WERI-Rb-1 (cell line): ENCODE measurements at places on chromosomes 11 and 22.

DNA sequence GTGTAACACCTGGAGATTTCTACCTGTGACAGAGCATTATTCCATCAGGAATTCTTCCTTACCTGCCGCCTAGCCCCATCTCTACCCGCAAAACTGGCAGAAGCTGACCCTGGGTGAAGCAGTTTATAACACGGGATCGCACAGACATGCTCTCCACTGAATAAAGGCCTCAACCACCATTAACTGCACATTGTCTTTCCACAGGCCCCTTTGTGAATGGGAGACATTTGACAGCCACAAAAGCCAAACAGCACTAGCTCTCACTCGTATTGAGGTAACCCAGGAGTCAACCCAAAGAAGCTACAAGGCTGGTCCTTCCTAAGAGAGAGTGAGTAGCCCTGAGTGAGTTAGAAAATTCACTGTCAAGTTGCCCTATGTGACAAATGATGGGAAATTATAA, 135.6 kb downstream of the RCN1 start:
- no peak for DNase-seq

- DNase-seq = no peak
These were observed 132.7 kb upstream of the DDI1 start for GRCh38 chr11:103903621-103904323.

DNA sequence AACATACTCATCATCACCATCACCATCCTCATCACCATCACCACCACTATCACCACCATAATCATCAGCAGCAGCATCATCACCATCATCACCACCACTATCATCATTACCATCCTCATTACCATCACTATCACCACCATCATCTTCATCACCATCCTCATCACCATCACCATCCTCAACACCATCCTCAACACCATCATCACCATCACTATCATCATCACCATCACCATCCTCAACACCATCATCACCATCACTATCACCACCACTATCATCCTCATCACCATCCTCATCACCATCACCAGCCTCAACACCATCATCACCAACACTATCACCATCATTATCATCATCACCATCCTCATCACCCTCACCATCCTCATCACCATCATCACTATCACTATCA, 16.6 kb downstream of the RTN4R start:
- no peak for DNase-seq

DNA sequence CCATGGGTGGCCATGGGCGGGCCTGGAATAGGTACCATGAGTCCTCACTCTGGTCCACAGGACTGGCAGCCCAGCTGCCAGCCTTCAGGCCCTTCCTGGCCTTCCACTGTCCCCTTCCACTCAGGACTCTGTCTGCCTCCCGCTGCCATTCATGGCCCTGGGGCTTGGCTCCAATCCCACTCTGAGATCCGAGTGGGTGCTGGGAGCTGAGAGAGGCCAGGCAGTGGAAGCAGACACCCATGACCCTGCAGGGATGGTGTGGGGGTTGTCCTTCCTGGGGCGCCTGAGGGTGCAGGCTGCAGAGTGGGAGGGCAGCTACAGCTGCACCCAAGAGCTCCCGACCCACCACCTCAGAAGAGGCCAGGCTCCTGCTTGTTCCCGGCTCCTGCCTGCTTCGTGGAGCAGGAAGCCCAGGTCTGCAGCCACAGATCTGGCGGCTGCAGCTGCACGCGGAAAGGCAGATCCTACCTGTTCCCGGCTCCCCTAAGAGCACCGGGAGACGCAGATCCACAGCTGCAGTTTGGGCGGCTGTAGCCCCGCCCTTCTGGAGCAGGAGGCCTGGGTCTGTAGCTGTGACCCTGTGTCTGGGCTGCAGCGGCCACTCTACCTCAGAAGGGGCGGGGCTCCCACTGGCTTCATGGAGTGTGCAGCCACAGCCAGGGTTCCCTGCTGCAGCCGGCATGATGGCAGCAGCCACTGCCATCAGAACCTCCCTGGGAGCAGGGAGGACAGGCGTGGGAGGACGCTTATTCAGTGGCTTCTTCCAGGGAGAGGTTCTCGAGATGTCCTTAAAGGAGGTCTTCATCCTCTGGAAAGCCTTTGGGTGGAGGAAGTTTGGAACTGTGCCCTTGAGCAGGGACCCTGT, 27.5 kb downstream of the IGHMBP2 start:
- DNase-seq = no peak

DNA sequence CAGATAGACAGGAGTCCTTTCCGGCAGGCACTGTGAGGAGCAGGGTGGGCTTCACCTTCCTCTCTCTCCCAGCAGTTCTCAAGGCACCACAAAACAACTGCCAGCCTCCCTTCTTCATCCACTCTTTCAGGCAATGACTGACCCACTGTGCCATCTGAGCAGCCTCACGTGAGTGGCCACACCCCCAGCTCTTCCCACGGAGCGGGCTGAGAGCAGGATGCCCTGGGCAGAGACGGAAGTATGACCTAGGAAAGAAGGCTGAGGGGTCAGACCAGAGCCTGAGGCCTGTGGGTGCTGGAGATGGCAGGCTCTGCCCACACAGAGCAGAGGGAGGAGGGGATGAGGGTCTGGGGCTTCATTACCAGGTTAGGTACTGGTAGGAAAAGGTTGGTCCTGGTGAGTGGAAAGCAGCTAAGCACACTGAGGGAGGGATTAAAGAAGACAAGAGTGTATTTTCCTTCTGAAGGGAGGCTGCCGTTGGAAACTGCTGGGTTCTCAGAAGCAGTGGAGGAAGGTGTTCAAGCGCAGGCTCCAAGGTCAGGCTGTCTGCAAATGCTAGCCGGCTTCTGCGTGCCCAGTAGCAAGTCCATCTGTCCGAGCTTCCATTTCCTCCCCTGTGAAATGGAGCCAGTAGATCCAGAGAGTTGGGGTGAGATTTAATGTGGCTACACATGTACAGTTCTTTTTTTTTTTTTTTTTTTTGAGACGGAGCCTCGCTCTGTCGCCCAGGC, 4.6 kb downstream of the NLRP6 start:
- no peak for DNase-seq

DNA sequence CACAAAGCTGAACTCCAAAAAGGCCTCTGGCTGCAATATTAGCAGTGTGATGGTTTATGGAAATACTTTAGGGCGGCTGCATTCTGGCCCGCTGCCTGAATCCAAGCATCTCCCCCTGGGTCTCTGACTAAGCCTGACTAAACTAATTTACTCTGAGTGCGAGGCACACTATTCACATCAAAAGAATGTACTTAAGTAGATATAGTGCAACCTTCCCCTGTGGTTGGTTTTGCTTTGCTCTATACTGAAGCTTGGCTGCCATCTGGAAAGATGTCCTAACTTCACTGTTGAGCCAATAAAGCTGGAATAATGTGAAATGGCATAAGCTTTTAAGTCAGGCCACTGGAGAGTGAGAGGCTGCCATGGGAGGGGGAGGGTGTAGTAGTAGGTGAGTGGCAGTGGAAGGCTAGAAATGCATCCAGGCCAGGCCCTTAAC, 321.6 kb downstream of the AASDHPPT start:
- DNase-seq = peak; percentile 71

DNA sequence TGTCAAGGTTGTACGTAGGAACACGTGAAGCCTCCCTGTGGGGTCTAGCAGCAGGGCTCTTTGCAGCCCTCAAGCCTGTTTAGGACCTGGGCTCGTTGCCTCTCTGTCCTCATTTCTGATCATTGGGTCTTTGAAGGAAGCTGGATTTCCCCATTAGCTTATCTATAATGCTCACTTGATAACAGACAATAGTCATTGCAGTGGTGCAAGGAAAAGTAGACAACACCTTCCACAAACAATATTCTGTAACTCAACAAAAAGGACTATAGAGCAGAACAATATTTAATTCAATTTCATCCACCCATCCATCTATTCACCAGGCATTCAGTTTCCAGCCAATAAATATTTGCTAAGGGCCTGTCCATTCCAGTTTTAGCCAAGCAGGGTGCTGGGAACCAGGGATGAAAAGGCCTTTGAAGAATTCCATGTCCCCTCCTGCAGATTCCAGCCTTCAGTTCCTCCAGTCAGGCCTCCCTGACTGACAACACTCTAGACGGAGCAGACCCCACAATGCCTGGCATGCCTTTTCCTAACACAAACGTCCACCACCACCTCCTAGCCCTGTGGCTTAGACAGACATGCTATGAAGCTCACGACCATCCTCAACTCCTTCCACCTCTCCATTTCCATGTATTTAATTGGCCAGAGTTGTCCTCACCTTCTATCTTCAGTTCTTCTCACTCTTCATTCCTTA, 12.7 kb upstream of the POLD3 start:
- DNase-seq = no peak

- no peak for DNase-seq
These were observed 4.4 kb upstream of the KCNJ11 start for GRCh38 chr11:17392872-17393271.

- DNase-seq = no peak
These were observed 420.7 kb upstream of the CADM1 start for GRCh38 chr11:115924744-115925567.

DNA sequence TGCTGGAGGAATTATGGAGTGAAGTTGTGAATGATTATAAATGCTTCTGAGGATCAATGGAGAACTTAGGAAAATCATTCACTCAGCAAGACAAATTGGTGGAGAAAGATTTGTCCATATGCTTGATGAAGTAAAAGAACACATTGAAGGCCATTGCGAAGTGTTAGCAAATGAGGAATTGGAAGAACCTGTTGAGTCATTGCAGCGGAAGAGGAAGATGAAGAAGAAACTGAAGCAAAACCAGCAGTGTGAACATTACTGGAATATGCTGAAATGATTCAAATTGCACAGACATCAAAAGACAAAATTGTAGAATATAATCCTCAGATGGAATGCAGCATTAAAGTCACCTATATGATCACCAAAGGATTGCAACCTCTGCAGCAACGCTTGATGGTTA, 168.1 kb downstream of the ADAMTS15 start:
- no peak for DNase-seq

DNA sequence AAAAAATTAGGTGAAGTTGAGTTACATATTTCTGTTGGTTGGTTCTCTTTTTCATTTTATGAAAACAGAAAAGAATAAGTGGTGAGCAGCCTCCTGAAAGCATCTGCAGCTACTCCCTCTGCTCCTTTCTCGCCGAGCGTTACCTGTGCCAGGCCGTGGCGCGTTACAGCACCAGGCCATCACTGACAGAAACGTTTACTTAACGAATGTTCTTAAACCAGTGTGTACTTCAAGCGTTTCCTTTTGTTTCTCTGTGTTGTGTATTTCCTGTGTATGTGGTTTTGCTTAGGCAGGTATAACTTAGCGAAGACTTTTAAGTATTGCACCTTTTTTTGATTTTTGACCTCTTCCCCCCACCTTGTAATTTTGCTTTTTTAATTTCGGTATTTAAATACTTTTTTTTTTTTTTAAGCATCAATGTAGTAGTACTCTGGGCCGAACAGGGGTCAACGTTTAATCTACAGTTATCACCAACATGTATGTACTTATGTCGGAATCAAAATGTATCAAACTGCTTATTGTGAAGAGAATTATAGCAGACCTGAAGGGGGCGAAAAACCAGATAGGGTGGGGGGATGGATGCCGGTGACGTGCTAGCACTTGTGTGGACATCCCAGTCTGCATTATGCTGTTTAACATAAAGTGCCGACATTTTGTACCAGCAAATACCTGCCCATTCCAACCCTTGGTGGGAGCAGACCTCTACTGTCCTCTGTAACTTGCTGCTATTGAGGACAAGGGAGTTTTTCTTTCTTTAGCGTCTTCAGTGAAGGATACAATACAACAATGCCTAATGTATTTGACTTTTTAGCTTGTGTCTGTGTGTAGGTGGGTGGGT, 21.6 kb upstream of the ADSL start:
- DNase-seq = no peak

DNA sequence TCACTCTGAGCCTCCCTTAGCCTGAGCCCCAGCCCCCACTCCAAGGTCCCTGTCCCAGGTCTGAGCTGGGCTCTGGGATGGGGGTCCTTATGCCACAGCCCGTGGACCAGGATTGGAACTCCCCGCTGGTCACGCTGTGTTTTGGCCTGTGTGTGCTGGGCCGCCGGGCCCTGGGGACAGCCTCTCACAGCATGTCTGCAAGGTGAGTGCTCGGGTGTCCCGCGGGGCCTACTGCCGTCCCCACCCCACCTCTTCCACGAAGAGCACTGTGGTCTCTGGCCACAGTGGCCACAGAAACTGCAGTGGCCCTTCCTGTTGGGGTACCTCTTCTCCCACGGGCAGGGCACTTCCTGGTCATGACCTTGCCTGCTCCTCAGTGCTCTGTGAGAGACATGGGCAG, 3.5 kb upstream of the SIPA1 start:
- no peak for DNase-seq

- no peak for DNase-seq
These were observed 9.5 kb downstream of the GRAMD1B start for GRCh38 chr11:123439616-123440015.

DNA sequence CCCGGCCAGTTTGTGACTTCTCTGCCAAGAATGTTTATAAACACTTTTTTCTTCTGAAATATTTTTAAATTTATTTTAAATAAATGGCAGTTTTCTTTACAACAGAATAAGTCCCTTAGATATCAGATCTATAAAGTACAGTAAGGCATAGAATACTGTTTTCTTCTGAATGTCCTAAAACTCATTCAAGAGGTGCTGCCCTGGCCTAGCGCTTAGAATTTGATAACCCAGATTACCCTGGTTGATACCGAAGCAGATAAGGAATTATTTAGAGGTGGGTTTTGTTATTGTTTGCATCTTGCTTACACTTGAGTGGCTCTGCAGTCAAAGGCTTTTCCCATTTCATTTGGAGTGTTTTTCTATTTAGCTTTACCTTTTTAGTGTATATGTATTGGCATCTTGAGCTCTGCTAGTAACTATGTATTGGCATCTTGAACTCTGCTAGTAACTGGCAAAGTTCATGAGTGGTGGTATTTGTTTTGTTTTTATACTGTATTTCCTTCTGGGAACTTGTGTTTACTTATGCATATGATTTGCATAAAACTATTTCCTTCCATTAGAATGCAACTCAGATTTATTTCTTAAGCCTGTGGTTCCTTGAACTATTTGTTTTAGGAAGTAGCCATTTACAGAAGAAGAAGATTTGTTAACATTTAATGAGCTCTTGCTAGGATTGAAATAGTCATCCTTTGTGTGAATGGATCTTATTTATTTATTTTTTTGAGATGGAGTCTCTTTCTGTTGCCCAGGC, 1.2 kb downstream of the ACAD8 start:
- no peak for DNase-seq

DNA sequence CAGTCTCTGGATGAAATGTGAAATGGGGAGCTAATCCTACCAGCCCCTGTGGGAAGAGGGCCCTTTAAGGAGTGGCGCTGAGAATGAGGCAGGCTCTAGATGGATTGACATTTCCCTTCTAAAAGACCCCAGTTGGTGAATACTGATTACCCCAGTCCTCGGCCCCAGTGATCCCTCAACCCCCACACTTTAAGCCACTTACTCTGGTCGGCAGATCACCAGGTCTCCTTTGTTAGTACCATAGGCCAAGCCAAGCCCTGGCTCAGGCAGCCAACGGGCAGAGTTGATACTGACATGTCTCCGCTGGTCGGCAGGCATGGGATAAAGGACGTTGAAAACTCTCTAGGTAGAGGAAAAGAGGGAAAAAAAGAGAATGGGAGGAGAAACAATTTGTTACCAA, 26.1 kb upstream of the CHRM4 start:
- peak; percentile 61 for DNase-seq
